GM04504 (cell line): ENCODE measurements at places on chromosomes 11 and 22.

- no peak for DNase-seq
These were observed 36.5 kb upstream of the MOB2 start for GRCh38 chr11:1523077-1523476.

DNA sequence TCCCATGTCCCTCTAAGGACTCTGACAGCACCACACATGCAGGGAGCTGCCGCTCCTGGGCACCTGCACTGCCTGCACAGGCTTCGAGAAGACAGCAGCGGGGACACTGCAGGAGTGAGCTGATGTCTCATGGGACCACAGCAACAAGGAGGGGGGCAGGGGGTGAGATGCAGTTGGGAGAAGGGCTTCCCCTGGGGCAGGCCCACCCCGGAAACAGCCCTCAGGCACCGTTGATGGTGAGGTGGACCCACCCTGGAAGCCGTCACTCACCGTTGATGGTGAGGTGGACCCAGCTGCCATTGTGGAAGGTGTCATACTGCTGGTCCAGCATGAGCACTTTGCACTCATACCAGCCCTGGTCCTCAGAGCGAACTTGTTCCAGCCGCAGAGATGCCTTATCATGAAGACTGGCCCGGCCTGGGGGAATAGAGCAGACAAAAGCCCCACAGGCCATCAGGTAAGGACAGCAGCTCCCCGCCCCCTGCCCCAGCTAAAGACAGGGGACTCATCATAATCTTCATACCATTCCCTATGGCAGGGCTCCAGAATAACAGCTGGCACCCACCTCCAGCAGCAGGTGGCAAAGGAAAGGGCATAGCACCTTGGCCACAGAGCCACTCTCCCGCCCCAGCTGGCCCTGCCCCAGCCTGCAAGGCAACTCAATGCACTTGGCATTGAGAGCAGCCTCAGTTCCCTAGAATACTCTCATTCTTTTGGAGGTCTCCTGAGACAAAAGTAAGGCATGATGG, 12.6 kb downstream of the IGSF9B start:
- DNase-seq: no peak

GRCh38 chr11:102158164-102158735, 48.0 kb downstream of the YAP1 start:
- no peak for DNase-seq

GRCh38 chr11:46381048-46381818, at the start of gene MDK:
TSS of gene MDK (plus strand) at chr11:46381669. CDS start at chr11:46382058, 389 bp downstream.
- no peak for DNase-seq

- DNase-seq: no peak
These were observed 3.3 kb upstream of the CTR9 start for GRCh38 chr11:10747733-10748132.
